Amygdala (tissue), 56 donors: ENCODE measurements at places on chromosomes 2 and 18.
A peak's percentile ranks its signal among the peaks of the same experiment; 100 is the strongest.

GRCh38 chr2:101831351-101831865, 133.9 kb downstream of the MAP4K4 start:
- peak; percentile 16 for DNase-seq

- no peak for DNase-seq
Observed at GRCh38 chr2:31372097-31372496, 42.4 kb downstream of the XDH start.

DNA sequence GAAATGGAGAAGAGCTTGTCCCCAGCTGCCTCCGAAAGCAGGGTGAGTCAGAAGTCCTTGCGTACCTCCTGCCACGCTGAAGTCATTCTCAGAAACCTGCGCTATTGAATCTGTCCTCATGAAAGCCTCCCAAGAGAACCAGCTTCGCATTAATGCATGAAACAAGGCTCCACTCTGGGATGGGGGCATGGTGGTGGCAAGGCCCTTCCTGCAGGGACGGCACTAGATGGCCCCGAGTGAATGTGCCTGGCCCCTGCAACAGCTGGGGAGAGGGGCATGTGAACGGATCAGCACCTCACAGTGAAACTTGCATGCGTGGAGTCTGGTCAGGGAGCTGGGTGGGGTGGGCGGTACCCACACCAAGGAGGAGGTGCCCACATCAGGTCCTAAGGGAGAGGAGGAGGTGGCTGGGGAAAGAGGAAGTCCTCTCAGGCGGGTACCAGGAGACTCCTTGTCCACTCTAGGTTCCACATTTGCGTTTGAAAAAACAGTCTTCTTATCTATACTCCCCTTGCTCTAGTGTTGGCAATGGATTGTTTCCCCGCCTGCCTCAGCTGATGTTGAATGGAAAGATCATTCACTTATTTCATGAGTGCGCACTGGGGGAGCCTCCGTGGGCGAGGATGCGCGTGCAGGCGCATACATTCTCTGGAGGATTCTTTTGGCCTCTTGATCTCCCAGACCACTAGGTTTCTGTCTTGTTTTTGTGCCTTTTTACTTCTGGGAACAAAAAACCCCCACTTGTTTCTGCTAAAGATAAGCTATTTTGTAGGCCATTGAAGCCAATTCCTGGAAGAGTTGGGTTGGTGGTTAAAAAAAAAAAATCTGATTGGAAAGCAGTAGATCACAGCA, 104.7 kb downstream of the KLHL29 start:
- no peak for DNase-seq

- no peak for DNase-seq
Observed at GRCh38 chr18:39969803-39970494, 1985.1 kb upstream of the PIK3C3 start.

DNA sequence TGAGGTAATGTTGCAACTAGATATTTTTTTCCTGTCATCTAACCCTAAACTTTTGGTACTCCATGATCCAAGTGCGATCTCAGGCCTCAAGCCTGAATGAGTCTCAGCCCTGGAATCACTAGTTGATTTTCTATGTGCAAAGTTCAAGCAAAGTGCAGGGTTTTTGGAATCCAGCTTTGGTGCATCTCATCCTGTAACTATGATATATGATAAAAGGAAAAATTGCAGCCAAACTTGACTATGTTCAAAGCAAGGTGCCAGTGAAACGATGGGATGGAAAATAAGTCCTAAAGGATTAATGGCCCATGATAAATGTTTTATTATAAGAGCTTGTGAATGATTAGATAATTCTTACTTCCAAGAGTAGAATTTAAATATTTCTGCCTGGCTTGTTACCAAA, 78.9 kb upstream of the NT5C1B start:
- no peak for DNase-seq

DNA sequence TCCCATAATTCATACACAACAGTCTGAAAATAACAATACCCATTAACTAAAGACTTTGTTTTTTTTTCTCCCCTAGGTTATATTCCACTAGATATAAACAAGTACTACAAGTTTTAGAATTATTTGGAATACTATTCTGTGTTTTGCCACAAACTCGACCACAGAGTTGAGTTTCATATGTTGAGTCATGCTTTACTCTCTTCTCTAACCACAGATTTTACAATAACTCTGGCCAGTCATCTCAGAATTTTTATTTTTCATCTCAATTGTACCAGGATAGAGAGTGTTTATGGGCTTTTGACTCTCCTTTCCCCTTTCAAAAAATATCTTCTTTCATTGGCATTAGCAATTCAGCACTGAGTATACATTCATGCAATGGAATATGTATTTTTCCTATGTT, 348.7 kb upstream of the GALNT5 start:
- DNase-seq = no peak

DNA sequence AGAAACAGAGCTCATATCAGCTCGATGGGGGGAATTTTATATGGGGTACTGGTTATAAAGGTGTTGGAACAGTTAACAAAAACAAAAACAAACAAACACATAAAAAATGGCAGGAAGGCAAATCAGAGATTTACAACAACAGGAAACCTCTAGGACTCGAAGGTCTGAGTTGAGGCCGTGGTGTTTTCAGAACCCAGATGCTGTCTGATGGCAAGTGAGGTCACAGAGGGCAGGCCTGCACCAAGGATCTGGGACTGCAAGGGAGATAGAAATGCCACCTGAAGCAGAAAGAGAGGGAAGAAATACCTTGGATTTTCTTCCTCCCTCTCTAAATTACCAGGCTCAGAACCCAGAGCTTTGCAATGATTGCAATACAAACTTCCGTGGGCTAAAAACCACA, 429.5 kb downstream of the ZNF521 start:
- DNase-seq = no peak

GRCh38 chr2:199197448-199197847, 260.3 kb downstream of the SATB2 start:
- DNase-seq = no peak

DNA sequence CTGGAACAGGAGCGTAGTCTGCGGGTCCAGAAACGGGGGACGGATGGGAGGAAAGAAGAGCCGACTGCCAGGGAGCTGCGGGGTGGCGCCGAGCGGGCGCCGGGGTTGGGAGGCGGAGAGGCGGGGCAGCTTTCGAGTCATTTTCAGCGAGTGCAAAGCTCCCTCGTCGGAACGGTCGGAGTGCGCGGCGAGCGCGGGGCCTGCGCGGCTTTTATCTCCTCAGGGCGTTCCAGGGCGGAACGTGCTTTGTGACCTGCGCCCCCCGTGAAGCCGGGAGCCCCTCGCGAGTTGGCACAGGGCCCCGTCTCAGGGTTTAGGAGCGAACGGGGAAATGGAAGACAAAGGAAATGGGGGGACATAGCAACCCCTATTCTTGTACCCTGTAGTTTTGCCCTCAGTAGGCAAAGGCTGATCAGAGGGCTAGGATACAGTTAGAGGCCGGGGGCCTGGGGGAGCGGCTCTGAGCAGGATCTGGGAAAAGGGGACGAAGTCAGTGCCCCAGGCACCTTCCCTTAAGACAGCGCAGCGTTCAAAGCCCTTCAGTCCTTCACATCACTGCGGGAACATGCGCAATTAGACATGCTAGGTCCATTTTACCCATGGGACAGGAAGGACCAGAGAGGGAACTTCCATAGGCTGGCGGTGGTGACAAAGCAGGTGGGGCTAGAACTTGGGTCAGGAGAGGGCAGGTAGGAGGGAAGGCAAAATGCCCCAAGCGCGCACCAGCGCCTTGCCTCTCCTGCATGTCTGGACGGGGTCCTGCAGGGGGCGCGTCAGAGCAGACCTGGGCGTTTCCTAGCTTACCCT, 60.1 kb upstream of the IL1RL1 start:
- peak; percentile 14 for DNase-seq

GRCh38 chr2:120625865-120626560, 109.7 kb upstream of the GLI2 start:
- DNase-seq = no peak
